ENCODE measurements at places on chromosomes 4 and X.
A peak's percentile ranks its signal among the peaks of the same experiment; 100 is the strongest.

- no peak for DNase-seq
Observed at GRCh38 chrX:40247848-40248622, 150.3 kb upstream of the BCOR start.

DNA sequence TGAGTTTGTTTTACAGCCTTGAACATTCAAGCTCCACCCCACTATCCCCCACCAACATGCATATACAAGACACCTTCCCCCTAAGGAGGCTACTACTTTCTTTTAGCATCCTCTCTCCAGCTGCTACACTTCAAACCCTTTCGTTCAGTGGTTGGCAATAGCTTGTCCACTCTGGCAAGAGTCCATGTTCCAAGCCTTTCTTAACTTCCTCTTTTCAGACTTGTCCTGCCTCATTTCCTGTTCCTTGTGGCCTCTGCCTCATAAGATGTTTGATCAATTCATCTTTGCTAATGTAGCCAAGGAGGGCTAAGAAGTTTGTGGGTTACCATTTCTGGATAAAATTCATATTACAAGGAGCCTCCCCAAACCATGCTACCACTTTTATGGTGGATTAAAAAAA lies 20.8 kb upstream of the ZCCHC12 start:
- no peak for DNase-seq

DNA sequence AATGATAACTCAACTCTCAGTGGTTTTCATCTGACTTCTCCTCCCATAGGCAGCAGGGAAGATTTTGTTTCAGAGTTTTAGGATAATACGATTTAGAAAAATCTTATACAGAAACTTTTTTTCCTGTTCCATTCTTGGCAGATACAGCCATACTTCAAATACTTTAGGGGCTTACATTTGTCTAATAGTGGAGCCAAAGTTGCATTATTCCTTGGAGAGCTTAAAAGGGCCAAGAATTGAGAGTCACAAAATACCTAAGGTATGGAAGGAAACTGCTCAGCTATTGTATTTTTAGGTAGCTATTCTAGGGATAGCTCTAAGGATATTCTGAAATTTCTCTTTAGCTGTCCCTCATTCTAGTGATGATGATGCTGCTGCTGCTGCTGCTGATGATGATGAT lies 132.9 kb upstream of the PTCHD1 start:
- no peak for DNase-seq

GRCh38 chr4:10753336-10753735 lies 68.8 kb upstream of the CLNK start:
- DNase-seq = no peak

- DNase-seq = no peak
Observed at GRCh38 chrX:132744470-132744869, 214.0 kb downstream of the HS6ST2 start.

DNA sequence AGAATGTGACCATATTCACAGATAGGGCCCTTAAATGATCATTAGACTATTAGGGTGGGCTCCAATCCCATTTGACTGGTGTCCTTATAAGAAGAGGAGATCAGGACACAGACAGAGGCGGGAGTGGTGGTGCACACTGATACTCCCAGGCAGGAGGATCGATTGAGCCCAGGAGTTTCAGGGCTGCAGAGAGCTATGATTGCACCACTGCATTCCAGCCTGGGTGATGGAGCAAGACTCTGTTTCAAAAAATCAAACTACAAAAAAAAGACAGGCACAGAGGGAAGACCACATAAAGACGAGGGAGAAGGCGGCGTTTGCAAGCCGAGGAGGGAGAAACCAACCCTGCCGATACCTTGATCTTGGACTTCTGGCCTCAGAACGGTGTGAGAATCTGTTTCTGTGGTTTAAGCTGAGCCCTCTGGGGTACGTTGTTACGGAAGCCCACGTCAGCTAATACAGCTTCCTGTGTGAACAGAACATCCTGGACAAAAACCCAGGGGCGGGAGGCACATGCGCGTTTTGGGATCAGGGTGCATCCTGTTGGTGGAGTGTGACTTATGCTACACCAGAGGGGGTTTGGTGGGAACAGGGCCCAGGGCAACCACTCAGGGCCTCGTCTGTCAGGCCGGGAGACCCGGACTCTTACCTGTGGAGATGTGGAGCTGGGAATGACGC lies 211.8 kb upstream of the PSAPL1 start:
- DNase-seq = no peak

DNA sequence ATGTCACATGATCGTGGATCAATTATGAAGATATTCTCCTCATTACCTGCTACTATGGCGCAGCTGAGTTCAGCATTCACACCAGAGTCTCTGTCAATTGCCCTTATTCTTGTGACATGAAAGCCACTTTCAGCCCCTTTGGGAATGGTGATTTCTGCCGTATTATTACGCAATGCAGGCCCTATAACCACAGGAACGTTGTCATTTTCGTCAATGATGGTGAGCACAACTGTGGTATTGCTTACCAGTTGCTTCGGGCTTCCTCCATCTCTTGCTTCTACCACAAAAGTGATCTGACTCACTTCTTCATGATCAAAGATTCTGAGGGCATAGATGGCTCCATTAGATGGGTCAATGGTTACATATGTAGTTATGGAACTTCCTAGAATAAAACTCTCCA lies 2.1 kb downstream of the PCDH18 start:
- no peak for DNase-seq

DNA sequence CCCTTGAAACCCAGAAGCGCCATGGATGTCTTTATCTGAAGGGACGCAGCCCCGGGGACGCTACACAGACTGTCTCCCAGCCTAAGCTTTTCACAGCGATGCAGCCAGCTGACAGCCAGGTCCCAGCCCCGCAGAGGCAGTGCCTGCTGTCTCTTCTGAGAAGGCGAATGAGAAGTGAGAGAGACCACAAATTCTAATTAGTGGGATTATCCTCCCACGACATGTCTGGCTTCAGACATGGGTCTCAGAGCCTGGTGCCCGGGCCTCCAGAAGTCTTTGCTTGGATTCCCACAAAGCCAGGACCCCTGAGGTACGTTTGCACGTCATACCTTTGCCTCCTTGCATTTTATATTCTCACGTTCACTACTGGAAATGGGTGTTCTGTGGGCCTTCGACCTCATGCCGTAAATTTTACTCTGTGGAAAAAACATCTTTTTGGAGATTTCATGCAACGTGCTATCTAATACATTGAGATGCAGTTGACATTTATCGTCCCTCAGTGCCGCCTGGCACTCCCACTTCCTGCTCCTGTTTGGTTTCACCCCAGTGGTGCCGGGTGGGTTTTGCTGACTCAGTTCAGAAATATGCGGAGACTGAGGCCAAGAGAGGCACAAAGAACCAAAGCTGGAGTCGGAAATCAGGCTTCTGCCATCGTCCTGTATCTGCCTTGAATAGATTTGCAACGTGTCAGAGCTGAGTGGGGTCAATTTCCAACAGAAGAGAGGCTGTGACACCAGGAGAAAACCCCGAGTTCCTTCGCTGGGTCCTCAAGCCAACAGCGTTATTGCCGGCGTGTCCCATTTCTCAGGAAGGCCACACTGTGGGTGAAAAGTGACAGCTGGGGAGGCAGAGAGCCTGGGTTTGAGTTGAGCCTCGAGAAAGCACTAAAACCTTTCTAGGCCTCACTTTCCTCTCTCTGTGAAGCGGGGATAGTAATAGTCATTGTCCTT lies 114.4 kb downstream of the STK32B start:
- no peak for DNase-seq

DNA sequence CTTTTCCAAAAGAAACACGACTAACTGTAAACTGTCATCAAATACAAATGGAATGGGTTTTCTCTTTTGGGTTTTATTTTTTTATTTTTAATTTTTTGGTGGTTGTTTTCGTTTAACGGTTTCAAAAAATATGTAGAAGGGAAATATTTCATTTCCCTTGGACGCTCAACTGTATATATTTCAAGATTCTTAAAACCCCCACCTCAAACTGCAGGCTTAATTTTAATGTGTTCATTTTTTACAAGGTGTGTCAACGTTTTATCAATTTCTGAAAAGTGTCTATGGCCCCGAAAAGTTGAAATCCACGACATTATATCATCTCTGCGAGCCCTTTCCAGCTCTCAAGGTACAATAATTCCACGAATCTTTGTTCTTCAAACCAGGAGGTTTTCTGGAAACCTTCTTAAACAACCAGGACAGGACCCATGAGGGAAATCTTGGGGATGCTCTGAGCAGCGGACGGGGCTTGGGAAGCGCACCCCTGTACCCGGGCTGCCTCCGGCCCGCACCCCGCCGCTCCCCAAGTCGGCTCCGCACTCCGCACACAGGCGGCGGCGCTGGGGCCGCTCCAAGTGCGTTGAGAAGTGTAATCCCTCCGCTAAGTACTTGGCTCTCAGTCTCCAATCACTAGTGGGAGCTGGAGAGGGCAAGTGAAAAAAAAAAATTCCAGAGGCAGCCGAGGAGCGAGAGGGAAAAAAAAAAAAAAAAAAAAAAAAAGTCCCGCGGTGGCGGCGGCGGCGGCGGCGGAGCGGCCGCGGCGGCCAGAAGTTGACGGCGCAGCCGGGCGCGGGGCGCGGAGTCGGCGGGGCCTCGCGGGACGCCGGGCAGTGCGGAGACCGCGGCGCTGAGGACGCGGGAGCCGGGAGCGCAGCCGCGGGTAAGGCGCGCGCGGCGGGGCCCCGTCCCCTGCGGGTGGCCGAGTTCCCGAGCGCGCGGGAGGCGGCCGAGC lies at the start of gene BMPR1B:
TSS of gene BMPR1B (plus strand) at position 764 of the 949 bp plus-strand sequence. CDS start 346,470 bp downstream, outside the sequence.
- DNase-seq = no peak

DNA sequence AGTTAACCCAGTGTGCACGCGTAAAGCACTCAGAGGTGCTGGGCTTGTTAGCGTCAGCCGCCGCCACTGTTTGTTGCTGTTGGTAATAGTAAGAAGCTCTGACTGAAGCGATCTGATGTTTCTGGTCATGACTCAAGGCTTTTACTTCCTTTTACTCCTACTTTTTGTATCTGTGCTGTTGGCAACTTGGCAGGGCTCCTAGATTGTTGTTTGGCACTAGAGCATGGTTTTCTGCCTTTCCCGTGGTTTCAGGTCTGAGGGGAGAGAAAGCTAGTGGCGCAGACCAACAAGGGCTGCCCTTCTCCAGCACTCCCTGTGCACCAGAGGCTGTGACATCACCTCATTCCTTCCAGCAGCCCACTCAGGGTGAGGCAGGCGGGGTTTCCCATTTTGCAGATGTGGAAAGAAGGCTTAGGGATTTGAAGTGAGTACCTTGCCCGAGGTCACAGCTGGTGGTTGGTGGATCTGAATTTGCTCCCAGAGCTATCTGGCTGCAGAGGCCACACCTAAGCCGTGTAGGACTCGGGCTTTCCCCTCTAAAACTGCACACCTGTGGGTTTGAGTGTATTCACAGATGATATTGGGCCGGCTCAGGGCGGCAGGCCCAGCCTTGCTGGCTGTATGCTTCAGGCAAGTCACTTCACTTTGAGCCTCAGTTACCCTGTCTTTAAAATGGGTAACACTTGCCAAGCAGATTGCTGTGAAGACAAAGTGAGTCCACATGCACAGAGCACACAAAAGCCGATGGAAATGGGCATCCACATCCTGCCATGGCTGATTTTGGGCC lies 51.2 kb upstream of the TADA2B start:
- peak; percentile 49 for DNase-seq

DNA sequence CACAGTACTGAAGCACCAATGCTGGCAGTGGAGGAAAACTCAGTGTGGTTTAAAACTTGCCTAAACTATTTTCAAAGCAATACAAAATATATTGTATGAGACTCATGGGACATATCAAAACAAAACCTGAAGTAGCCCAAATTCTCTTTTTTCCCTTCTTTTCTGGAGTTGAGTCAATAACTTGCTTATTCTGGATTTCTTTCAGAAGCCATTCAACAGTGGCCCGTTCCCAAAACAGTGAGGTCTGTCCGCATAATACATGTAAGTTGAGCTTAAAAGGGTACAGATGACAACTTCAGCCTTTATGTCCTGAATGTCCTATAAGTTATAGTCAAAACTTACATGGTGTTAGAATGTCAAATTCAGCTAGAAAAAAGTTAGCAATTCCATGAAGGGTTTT lies 100.8 kb downstream of the SHISA3 start:
- no peak for DNase-seq

- DNase-seq = peak; percentile 14
Observed at GRCh38 chrX:65697915-65698796, 30.7 kb downstream of the MSN start.

GRCh38 chr4:20859097-20859781 lies 159.0 kb downstream of the PACRGL start:
- DNase-seq = no peak

GRCh38 chr4:183485411-183486160 lies 19.3 kb upstream of the ING2 start:
- no peak for DNase-seq

DNA sequence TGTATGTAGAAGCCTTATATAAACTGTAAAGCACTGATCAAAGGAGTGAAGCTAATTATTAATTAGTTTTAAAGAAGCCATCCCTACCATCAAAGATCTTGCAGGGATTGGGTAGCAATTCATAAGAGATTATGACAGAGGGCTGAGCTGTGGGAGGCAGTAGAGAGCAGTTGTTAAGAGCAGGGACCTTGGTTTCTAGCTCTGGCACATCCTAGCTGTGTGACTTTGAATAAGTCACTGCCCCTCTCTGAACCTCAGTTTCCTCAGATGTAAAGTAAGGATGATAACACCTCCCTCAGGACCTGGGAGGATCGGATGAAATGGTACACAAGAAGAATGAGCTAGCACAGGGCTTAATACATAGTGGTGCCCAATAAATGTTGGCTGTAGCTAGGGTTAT lies 45.4 kb downstream of the APLN start:
- DNase-seq = no peak

- no peak for DNase-seq
Observed at GRCh38 chrX:118181030-118181429, 64.4 kb upstream of the KLHL13 start.

DNA sequence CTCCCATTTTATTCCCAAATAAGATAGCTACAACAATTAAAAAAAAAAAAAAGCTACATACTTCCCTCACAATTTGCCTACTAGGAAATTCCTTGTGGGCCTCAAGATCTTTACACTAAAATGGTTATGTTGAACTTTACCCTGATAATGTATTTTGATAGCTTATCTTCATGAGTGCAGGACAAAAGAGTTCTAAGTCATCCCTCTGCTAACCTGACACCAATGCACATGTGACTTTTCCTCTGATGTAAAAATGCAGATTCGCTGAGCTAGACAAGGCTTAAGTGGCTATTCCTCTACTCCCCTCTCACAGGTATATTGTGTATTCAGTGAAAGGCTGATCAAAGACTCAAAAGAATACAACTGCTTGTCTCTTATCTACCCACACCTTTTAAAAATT lies 22.5 kb downstream of the ELF2 start:
- no peak for DNase-seq

DNA sequence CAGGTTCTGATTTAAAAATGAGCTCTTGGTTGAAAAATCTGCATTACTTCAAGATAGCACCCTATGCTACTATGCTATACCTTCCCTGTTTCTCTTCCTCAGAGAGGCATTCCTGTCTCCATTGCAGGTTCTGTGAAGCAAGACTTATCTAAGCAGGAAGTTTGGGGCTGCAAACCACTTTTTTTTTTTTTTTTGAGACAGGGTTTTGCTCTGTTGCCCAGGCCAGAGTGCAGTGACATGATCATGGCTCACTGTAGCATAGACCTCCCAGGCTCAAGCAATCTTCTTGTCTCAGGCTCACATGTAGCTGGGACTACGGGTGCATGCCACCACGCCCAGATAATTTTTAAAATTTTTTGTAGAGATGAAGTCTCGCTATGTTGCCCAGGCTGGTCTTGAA lies 4.0 kb upstream of the CCNG2 start:
- no peak for DNase-seq

GRCh38 chr4:88291003-88291402 lies 6.6 kb upstream of the PPM1K start:
- DNase-seq = peak; percentile 28
